ENCODE measurements at places on chromosomes 1 and 21. TPM values are rescaled to one million over a fixed set of nuclear protein-coding genes. Genes with fewer than 3 reads are reported as not detected.

DNA sequence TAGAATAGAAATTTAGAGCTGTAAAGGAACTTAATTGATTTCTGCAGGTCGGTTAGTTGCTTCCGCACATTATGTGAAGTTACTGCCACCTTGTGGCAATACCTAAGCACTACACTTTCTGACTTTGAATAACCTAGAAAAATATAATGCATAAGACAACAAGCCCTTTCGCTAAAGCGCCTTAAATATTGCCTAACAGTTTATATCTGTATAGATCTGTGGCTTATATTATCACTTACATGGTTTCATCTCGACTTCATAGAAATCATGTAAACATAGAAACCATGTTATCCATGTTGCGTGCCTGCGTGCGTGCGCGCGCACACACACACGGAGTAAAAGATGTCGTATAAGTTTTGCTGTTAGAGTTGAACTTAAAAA, 10.9 kb upstream of the IFI16 start:
- peak; percentile 52 for DNase-seq

DNA sequence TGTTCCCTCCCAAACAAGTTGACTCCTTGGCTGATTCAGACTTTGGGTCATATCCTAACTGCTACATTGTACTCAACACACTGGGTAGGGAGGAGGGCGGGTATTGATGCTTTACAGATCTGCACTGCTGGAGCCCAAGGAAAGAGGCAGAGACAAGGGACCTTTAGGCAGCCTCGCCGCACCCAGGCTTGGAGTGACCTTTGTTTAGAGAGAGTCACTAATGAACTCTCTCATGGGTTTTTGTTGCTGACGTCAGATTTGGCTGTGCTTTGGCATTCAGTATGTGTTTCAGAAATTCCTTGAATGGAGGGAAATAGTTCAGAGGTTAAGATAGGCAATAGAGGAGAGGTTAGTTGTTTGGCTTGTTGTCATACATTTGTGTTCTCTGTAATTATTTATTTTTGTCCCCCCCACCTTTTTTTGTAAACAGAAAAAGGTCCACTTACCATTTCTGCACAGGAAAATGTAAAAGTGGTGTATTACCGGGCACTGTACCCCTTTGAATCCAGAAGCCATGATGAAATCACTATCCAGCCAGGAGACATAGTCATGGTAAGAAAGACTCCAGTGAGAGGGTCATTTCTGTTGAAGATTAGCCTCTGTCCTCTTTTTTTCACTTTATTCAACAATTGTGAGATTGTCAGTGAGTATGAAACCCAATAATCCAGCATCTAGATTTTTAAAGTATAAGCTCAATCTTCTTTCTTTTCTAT, 116.1 kb downstream of the ATP5PO start:
- no peak for DNase-seq

- DNase-seq = no peak
These were observed 11.2 kb upstream of the H3-3A start for GRCh38 chr1:226051365-226051764.

GRCh38 chr1:110956586-110956985, 7.1 kb downstream of the LRIF1 start:
- DNase-seq = no peak

DNA sequence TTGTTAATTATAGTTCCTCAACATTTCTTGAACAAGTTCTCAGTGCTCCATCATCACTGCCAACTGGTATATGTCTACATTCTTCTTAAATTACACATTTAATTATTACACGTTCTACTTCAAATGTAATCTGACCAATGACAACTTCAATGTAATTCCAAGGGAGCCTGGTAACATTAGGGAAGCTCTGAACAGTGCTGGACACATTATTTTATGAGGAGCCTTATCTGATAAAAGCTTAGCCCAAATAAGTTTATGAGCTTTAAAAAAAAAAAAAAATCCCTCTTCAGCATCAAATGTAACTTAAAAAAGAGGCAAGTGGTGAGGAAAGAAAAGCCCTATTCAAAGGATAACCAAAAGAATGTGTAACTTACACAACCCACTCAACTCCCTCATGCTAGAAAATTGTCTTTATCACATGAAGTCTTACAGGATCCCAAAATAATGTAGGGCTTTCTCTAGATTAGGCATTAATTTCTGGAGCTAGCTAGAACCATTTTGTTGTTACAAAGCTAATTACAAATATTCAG, 35.2 kb upstream of the ABCA4 start:
- no peak for DNase-seq

DNA sequence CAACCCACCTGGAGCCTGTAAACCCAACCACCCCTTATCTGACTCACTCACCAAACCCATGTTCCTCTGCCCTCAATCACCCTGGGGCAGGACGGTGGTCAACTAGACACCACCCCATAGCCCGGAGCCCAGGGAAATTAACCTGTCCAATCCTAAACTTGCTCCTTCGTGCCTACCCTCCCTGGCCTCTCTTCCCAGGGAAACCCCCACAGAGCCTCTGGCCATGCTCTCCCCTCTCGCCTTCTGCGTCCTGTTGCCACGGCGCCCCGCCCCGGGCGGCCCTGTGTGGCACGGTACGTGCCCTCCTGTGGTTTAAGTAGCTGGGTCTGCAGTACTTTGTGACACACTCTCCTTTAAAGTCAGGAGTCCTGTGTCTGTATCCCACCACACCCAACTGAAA, 4.0 kb upstream of the FTCD start:
- peak; percentile 1 for DNase-seq

IRF6 gene
- not detected for total RNA-seq

- DNase-seq = no peak
These were observed 57.4 kb downstream of the SLC66A1 start for GRCh38 chr1:19369396-19370090.

- DNase-seq = no peak
These were observed 96.3 kb downstream of the BCAR3 start for GRCh38 chr1:93585059-93585966.

DNA sequence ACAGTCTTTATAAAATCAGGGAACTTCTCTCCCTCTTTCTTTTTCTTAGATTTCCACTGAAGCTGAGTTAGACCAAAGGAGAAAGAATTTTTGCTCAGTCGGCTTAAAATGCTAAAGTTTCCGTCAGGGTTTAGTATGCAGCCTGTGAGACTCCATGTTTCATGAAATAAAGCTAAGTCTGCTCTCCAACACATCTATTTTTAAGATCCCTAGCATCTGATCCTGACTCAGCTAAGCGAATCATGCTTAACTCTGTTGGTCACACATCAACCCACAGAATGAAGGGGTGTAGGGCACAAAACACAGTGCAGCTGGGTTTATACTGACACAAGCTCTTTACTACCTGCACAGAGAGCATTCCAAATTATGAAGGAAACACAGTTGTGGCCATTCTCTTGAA, 102.4 kb upstream of the ZNF281 start:
- peak; percentile 53 for DNase-seq

- no peak for DNase-seq
These were observed 486.3 kb downstream of the PTBP2 start for GRCh38 chr1:97207868-97208267.

DNA sequence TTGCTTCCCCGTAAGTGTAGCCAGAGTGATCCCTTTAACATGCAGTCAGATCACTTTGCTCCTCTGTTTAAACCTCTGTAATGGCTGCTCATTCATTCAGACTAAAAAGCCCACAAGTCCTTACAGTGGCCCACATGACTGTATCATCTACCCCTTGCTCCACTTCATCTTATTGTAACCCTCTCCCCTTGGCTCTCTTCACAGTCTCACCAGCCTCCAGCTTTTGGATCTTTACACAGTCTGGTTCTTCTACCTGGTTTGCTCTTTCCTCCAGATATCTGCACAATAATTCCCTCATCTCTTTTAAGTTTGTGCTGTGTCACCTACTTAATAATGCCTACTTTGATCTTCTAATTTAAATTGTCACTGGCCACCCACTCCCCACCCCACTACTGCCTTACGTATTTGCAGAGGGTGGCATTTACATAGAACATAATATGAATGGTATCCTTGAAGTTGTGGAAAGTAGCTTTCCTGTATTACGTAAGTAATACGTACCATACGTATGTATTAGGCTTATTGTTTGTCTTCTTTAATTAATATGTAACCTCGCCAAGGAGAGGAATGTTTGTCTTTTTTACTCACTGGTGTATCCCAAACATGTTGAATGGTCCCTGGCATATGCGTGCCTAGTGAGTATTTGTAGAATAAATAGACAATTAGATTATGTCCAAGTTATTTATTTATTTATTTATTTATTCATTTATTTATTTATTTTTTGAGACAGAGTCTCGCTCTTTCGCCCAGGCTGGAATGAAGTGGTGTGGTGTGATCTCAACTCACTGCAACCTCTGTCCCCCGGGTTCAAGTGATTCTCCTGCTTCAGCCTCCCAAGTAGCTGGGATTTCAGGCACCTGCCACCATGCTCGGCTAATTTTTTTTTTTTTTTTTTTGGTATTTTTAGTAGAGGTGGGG, 48.6 kb downstream of the TSNAX start:
- no peak for DNase-seq

DNA sequence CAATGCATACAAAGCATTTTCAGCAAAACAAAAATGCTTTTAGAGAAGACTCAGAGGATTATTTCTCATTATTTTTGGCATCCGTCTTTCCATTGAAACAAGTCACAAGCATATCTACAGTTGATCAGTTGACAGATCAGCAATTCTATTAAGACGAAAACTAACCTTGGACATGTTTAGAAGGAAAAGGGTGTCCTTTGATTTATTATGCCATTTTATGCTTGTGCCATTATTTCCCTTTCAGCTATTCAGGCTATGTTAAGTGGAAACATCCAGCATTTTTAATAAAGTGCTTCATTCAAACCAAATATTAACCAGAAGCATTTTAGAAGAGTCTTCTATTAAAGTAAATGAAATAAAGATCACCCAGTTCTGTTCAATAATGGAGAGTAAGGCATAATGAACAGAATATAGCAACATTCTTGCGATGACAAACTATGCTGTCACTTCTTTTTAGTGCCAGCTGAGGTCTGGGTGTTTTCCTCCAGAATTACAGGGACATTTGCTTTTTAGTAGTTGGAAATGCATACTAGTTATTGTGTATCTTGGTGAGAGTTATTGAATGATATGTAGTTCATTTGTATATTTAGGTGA, 481.4 kb downstream of the PLA2G4A start:
- peak; percentile 7 for DNase-seq

FAM167B gene
- not detected for total RNA-seq

TFF2 gene
- total RNA-seq = not detected

DNA sequence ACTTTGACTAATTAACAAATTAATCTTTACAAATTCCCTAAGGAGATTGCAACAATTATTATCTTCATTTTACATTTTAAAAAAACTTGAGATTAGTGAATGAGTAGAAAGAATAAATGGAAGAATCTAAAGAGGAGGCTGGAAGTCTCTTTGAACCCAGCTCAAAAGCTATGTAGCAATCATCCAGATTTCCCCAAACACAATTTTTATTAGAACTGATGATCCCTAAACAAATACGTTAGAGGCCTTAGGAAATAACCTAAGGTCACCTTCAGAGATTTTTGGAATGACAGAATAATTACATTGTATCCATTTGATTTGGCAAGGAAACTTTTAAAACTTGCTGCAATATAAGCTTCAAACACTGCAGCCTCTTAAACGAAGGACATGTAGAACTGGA, 242.4 kb upstream of the LYPLAL1 start:
- no peak for DNase-seq

DNA sequence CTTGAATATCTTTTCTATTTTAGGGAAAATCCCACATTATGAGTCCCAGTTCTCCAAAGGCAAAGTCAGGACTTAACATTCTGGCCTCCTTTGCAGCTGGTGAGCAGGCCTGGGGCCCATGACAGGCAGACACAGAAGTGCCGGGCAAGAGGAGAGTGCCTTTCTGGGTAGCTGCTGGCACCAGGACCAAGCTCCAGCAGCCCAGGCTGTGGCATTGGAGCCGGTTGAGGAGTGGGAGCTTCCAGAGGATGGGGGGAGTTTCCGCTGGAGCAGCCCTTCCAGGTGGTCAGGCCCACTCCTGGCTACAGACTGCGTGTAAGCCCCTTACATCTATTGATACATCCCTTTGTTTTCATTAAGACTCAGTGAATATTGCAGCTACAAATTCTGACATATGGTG, 123.9 kb downstream of the URB2 start:
- no peak for DNase-seq

- DNase-seq = no peak
These were observed 450 bp downstream of the ARHGAP30 start for GRCh38 chr1:161069241-161069640.

DNA sequence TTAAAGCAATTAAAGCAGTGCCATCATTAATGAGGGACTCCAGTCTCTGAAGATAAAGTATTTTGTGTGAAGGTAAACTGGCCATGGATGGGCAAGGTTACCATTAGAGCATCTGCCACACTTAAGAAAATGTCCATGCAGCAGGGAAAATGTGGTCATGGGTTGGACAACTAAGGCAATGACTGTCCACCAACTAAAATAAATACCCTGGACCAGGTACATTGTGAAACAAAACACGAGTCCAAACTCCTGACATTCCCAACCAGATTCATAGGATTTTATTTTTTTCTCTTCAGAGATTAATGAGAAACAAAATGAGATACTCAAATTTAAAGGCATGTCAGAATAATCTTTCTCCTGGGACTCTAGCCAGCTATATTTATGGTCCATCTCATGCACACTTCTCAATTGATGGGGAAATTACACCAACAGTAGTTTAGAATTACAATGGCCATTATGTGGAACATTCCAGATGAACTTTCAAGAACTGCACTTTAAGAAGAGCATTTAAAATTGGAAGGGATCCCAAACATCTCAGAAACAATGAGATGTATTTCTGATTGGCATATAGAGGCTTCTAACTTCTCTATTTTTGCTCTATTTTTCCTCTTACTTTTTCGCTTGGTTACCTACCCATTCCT, 8.1 kb downstream of the GBP7 start:
- no peak for DNase-seq

DNA sequence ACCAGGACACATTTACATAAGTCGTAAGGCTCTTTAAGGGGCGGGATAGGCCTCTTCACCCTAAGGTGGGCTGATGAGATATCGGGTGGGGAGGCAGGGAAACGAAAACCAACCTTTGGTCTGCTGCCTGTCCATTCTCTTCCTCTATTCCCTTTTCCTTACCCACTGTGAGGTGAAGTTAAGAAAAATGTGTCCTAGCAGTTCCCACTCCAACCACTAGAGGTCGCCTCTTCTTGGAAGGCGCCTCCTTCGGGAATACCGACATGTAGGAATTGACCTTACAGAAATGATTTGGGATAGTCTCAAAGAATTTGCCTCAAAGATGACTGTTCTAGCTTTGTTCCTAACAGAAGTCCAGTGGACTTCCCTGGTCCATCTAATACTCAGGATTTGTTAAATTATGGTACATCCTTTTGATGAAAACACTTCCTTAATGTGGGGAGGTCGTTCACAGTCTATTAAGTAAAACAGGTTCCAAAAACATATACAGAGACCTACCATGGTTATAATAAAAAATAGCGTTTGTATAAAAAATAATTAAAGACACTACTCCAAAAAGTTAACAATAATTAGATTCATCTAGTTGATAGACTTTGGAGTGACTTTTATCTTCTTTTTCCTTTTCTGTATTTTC, 14.1 kb downstream of the AZIN2 start:
- peak; percentile 64 for DNase-seq

SLFNL1 gene
- not detected for total RNA-seq

HIPK1 gene
- 22.3 TPM for total RNA-seq

All from Daoy (cell line).